ENCODE measurements at places on chromosomes 4 and X.
A peak's percentile ranks its signal among the peaks of the same experiment; 100 is the strongest.

GRCh38 chr4:182528819-182529218 lies 285.6 kb downstream of the TENM3 start:
- DNase-seq: no peak

GRCh38 chr4:99104153-99104552 lies 15.6 kb upstream of the ADH5 start:
- no peak for DNase-seq

DNA sequence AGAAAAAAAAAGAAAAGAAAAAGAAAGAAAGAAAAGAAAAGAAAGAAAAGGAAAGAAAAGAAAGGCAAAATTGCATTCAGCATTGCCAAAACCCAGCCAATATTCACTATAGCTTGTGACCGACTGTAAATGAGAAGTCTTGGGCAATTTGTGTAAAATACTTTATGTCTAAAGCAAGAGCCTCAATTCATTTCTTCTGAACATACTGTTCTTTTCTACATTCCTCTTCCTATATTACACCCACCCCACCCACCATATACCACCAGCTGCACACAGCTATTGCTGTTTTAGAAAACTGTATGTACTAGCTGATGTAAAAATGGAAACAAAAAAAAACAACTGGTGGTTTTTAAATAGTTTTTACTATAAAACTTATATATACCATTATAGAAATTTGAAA lies 156.9 kb upstream of the TTC29 start:
- no peak for DNase-seq

GRCh38 chr4:116070283-116070682 lies 956.9 kb upstream of the NDST4 start:
- DNase-seq: no peak

- no peak for DNase-seq
These were observed 15.7 kb downstream of the HELT start for GRCh38 chr4:185033950-185034349.

DNA sequence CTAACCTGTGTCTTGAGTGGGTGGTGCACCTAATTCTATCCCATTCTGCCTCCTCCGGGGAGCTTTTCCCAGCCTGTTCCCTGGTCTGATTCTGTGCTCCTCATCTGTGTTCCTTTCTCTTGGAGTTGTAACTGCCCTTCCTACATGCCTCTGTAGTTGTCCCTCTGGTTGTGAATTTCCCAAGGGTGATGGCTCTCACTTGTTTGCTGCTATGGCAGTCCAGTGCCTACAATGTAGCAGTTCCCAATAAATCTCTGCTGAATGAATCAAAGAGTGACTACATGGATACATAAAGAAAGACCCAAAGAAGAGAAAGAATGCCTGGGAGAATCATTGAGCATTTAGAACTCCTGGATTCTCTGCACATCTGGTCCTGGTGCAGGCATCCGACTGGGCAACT lies 141.6 kb downstream of the HS3ST1 start:
- no peak for DNase-seq

- no peak for DNase-seq
These were observed 884.5 kb upstream of the ADGRL3 start for GRCh38 chr4:60315586-60315985.

- peak; percentile 63 for DNase-seq
These were observed 30.1 kb upstream of the BBS7 start for GRCh38 chr4:121900132-121900983.

- no peak for DNase-seq
These were observed 1984.3 kb upstream of the IGFBP7 start for GRCh38 chr4:59094505-59094904.

GRCh38 chrX:68930542-68931317 lies 101.9 kb downstream of the EFNB1 start:
- no peak for DNase-seq

DNA sequence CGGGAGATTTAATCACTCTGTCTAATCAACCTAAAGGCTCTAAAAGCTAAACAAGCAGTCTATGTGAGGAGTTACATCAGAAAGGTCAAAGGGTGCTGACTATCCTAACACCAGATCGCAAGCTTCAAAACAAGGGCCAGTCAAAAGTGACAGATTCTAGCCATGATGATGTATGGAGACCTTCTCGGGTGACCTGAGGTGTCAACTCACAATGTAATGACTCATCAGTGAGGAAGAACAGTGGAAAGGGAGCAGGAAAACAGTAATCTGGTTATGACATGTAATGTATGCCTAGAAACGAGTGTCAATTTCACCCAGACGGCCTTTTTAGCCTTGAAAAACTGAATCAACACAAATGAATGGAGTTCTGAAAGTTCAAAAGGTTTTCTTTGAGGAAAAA lies 375.3 kb downstream of the IDS start:
- peak; percentile 4 for DNase-seq
